Stimulated activated CD4-positive, alpha-beta T cell treated with anti-CD3 and anti-CD28 coated beads, TNF-alpha, amount 100 ng/mL, for 24 hours (primary cell): ENCODE measurements at places on chromosomes 1 and 21.

DNA sequence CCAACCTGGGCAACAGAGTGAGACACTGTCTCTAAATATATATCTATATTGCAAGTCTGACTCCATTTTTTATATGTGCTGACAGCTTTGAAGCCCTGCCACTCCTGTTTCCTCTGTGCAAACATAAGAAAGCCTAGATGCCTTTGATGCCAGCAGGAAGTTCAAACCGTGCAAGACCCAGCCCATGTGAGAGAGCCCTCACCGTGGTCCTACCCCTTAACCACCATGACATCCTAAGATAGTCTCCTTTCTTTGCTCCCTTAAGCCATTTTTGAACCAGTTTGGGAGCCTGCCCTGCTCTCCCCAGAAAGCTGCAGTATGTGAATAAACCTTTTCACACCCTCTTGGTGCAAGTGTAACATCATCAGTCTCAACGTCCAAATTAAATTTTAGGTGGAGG is 3.7 kb upstream of the DIPK1A start:
- no peak for DNase-seq

- DNase-seq: no peak
Measured at GRCh38 chr1:173049322-173049633, 1.5 kb downstream of the TNFSF18 start.

DNA sequence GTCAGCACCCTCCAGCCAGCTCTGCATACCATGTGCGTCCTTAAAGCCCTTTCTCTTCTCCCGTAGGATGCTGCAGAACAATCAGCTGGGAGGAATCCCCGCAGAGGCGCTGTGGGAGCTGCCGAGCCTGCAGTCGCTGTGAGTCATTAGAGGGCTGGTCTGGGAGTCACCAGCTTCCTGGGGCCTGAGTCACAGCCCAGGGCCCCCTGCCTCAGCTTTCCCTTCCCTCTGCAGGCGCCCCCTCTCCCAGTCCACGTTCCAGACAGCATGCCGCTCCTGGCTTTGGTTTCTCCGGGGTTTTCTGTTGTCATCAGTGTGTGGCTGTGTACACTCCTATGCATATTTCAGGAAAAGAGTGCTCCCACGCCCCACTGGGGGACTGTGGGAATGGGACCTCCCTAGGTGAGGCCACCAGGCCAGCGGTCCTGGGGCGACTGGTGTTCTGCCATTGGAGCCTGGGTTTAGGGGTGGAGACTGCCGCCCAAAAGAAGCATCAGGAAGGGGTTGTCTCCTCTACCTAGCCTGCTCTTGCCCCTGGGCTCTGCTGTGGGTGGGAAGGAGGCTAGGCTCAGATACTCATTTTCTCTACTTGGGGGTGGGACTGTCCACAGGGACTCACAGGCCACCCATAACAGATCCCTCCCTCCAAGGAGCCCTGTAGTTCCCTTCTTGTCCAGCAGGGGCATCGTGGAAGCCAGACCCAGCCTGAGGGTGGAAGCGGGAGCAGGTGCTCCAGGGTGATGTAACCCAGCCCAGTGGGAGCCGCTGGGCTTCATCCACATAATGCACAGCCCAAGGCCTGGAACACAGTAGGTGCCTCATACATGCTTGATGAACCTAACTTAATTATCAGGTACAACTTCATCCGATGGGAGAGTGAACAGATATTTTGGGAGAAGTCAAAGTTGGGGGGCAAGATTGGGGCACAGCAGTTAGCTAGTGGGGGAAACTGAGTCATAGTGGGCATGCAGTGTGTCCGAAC is 42.5 kb downstream of the LGR6 start:
- peak; percentile 45 for DNase-seq

DNA sequence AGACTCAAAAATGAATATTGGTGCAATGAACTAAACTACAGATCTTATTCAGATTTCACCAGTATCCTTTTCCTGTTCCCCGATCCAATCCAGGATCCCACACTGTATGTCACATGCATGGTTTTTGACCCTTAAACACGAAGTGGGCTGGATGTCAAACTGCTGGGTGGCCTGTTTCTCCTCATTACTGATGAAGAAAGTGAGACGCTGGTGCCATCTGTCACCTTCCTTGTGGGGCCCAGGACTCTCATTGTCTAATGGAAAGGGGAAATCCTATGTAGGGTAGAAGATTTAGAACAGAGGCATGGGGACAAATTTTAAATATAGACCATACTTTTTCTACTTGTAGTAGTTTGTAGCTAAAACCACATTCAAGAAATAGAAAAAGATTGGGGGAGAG is 56.2 kb downstream of the DISC1 start:
- no peak for DNase-seq

DNA sequence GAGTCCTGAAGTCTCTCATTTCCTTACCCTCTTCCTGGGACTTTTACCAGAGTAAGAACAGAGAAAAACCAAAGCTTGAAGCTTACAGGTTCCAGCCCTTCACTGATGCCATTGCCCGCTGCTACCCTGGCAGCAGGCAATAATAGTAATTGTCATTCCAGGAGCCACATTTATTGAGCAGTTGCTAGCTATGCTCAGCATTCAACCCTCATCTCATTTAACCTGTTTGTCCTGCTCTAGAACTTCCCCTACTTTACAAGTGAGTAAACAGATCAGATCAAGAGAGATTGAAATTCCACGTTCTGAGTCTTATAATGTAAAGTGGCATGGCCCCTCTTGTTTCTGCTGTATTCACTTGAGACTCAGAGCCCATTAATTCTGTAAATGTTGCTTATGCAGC is 80.4 kb downstream of the ATP1A1 start:
- DNase-seq: no peak

- DNase-seq: no peak
Measured at GRCh38 chr1:34369701-34370455, 193.2 kb downstream of the C1orf94 start.

DNA sequence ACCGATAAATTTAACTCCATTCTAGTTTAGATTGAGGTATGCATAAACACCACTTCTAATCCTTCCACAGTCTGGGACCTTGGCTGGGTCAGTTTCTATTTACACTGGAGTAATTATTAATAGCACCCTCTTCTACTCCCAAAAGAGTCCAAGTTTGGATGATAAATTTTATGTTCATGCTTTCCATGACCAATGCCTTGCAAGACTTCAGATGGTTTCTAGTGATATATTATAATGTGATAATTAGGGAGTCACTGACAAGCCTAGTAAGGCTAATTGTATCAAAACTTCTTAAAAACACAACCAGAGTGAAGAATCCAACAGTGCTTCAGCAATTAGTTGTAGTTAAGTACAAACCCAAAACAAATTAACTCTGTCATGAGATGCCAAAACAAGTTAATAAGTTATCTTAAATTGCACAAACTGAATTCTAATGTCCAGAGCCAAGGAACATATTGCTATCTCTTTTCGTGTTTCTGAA is 489.6 kb downstream of the TTLL7 start:
- no peak for DNase-seq

GRCh38 chr1:84583648-84584047 is 9.4 kb upstream of the CTBS start:
- DNase-seq: no peak

DNA sequence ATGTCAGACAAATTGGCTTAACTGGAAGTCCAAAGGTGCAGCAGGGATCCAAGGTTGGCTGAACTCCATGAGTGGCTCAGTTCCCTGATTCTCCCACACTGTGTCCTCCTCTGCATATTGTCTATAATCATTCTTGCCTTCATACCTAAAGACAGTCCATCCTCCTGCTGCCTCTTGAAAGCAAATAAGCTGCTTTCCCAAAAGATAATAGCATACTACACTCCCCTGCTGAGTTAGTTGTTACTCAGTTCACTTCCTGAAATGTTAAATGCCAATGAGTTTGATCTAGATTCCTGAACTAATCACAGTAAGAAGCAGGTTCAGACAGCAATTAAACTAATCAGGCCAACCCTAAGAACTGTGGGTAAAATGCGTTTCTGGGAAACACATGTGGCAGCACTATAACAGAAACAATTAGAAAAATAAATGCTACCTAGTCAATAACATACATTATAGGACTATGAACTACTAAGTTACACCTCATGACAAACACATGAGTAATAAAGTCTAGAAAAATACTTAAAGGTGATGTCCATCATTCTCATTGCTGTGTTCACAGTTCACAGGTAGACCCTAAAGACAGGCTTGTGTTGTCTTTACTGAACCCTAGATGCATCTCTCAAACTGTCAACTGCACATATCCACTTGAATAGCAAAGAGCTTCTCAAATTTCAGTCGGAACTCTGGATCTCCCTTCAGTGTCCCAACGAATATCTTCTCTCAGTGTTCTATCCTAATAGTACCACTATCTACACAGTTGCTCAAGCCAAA is 50.8 kb upstream of the BOLA1 start:
- no peak for DNase-seq

GRCh38 chr21:44439211-44439600 is 16.1 kb upstream of the LRRC3 start:
- no peak for DNase-seq

DNA sequence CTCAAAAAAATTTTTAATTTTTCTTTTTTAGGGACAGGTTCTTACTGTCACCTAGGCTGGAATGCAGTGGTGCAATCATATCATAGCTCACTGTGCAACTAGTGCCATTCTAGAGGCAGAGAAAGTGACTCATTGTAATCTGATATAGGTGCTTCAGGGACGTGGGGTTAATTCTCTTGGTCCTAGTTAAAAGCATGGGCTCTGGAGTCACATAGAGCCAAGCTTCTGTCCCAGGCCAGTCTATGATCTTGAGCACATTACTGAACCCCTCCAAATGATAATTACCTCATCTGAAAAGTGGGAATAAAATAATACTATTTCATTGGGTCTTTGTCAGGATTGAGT is 1.1 kb upstream of the ADIPOR1 start:
- DNase-seq: no peak

DNA sequence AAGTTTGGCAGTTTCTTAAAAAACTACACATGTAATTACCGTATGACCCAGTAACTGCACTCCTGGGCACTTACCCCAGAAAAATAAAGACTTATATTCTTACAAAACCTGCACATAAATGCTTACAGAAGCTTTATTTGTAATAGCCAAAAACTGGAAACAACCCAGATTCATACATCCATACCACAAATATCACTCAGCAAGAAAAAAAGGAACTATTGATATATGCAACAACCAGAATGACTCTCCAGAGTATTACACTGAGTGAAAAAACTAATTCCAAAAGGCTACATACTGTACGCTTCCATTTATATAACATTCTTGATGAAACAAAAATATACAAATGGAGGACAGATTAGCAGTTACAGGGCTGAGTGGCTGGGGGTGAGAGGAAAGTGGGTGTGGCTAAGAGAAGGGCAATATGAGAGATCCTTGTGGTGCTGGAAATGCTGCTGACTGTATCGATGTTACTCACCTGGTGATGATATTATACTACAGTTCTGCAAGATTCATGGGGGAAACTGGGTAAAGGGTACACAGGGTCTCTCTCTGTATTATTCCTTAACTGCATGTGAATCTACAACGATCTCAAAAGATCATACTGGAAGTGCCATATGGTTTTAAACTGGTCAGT is 96.0 kb upstream of the GNG4 start:
- no peak for DNase-seq

- no peak for DNase-seq
Measured at GRCh38 chr1:213060836-213061235, 9.8 kb downstream of the RPS6KC1 start.

GRCh38 chr1:29227511-29227910 is 3.2 kb downstream of the MECR start:
- DNase-seq: no peak

DNA sequence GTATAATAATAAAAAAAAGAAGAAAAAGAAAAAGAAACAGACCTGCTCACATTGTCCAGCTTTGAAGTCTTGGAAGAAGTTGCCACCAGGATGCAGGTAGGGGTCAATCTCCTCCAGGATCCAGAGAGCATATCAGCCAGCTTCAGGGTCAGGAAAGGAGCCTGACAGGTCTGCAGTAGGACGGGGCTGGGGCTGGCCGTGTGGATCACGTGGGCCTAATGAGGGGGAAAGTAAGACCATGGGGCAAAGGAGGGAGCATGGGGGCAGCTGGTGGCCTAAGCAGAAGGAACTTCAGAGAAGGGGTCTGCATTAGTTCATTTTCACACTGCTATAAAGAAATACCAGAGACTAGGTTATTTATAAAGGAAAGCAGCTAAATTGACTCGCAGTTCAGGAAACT is 19.3 kb upstream of the SMYD3 start:
- no peak for DNase-seq
